ENCODE measurements at places on chromosomes 7 and 10. TPM values are rescaled to one million over a fixed set of nuclear protein-coding genes. Genes with fewer than 3 reads are reported as not detected.
A peak's percentile ranks its signal among the peaks of the same experiment; 100 is the strongest.

Gene CYP3A7
- not detected for total RNA-seq

Gene SFTPD
- 0.41 TPM for total RNA-seq

DNA sequence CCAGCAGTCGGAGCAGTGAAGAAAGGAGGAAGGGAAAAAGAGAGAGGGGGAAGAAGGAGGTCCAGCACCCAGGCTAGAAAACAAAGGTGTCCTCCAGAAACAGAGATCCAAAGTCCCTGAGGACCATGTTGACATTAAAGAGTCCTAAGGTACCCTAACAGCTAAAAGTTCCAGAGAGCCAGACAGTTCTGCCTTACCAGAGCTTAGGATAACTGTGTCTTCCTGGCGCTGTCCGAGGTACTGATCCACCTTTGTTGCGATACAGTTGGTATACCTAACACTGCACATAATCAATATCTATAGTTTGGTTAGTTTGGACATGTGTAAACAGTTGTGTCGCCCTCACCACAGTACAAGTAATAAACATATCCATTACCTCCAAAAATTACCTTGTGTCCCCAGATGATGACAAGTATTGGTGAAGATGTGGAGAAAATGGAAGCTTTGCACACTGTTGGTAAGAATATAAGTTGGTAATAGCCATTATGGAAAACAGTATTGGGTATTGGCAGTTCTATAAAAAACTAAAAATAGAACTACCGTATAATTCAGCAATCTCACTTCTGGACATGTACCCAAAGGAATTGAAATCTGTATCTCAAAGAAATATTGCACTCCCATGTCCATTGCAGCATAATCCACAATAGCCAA lies 59.8 kb downstream of the GRID1 start:
- DNase-seq = peak; percentile 31

- DNase-seq = no peak
These were observed 2.9 kb downstream of the KLF6 start for GRCh38 chr10:3782146-3782450.

GRCh38 chr10:110147961-110148360 lies 59.4 kb upstream of the MXI1 start:
- no peak for DNase-seq

DNA sequence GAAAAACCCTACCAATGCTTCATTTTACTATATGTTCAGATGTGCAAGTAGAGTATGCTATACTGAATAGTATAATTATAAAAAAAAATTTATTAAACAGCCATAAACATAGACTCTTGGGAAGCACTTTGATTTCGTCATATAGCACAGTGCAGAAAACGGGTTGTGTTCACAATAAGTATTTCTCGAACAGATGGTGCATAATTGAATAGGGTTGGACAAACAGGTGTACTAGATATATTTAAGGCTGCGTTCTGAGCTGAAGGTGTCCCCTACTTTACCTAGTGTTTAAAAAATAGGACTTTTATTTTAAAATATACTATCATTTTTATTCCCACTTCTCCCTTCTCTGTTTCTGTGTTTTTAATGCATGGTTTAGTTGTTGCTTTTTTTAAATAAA lies 841.5 kb downstream of the ANKRD7 start:
- DNase-seq = no peak
